ENCODE measurements at places on chromosomes 1 and 21. TPM values are rescaled to one million over a fixed set of nuclear protein-coding genes. Genes with fewer than 3 reads are reported as not detected.

TADA1 gene
- total RNA-seq = 25.8 TPM

CYP4Z1 gene
- total RNA-seq = 0.68 TPM

- no peaks in the 10 kb centered on the region for H3K36me3 ChIP-seq
- H3K4me1 ChIP-seq = peaks cover 17% of the 10 kb centered on the region
- H3K27me3 ChIP-seq = no peaks in the 10 kb centered on the region
- no peak for DNase-seq
- H3K4me3 ChIP-seq = no peak overlapping the region
Observed at GRCh38 chr1:234861761-234862160, 251.8 kb upstream of the IRF2BP2 start.

GRCh38 chr1:201310251-201310985 lies 27.1 kb downstream of the PKP1 start:
- no peak for DNase-seq
- no peak overlapping the region for H3K4me3 ChIP-seq
- H3K4me1 ChIP-seq = peaks cover 6% of the 10 kb centered on the region
- H3K36me3 ChIP-seq = no peaks in the 10 kb centered on the region

DNA sequence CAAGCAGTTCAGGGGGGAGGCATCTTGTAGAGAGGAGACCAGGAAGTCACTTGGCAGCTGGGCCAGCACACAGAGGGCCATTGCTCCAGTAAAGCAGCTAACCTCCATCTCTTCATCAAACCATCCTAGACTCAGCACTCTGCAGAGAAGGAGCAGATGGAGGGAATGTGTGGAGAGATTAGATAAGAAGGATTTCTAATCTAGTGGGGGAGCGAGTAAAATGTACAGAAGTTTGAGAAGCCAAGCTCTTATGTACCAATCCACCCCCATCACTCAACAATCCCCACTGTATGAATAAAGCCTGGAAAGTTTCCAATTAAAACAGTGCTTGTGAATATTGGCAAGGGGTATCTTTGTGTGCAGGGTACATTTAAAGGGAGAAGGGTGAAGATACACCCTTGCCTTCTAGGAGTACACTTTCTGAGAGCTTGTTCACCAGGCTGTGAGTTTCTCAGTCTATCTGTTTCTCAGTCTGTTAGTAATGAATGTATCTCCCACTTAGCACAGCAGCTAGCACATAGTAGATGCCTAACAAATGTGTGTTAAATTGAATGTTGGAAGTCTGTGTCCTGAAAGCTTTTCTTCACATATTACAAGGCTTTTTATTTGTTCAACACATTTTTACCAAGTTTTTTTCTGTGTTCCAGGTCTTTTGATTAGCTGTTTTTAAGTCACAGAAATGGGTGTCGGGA lies 142.7 kb upstream of the UBE2U start:
- no peaks in the 10 kb centered on the region for H3K36me3 ChIP-seq
- DNase-seq = no peak
- no peak overlapping the region for H3K4me3 ChIP-seq
- no peak overlapping the region for H3K27ac ChIP-seq
- H3K4me1 ChIP-seq = no peaks in the 10 kb centered on the region

DNA sequence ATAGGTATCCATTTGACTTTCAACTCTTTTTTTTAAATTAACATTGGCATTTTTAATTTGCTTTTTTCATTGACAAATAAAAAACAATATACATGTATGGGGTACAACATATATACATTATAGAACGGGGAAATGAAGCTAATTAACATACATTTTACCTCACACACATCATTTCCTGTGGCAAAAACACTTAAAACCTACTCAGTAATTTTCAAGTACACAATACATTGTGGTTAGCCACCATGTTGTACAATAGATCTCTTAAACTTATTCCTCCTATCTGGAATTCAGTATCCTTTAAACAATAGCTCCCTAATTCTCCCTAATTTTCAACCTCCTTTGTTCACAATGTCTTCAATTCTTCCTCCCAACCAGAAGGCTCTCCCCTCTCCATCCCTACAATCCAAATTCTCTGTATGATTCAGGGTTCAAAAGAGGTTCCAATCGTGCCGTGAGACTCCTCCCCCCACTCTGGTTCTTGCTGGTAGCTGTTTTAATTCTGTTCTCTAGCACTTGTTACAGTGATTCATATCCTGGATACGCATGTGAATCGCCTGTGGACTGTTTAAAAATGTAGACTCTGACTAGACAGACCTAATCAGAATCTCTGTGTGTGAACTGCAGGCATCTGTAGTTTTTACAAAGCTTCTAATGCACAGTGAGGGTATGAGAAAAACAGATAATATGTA lies 87.6 kb upstream of the DUSP10 start:
- no peak overlapping the region for H3K27ac ChIP-seq
- DNase-seq = no peak
- no peaks in the 10 kb centered on the region for H3K36me3 ChIP-seq
- no peaks in the 10 kb centered on the region for H3K27me3 ChIP-seq

- H3K4me3 ChIP-seq = no peak overlapping the region
- H3K4me1 ChIP-seq = no peaks in the 10 kb centered on the region
- no peaks in the 10 kb centered on the region for H3K27me3 ChIP-seq
- no peaks in the 10 kb centered on the region for H3K36me3 ChIP-seq
- no peak overlapping the region for H3K27ac ChIP-seq
Observed at GRCh38 chr1:188218289-188218688, 1389.5 kb downstream of the PLA2G4A start.

GRCh38 chr1:29758781-29759499 lies 522.6 kb downstream of the PTPRU start:
- DNase-seq = no peak
- H3K36me3 ChIP-seq = no peaks in the 10 kb centered on the region
- H3K27me3 ChIP-seq = no peaks in the 10 kb centered on the region
- no peak overlapping the region for H3K27ac ChIP-seq
- no peaks in the 10 kb centered on the region for H3K4me1 ChIP-seq

DNA sequence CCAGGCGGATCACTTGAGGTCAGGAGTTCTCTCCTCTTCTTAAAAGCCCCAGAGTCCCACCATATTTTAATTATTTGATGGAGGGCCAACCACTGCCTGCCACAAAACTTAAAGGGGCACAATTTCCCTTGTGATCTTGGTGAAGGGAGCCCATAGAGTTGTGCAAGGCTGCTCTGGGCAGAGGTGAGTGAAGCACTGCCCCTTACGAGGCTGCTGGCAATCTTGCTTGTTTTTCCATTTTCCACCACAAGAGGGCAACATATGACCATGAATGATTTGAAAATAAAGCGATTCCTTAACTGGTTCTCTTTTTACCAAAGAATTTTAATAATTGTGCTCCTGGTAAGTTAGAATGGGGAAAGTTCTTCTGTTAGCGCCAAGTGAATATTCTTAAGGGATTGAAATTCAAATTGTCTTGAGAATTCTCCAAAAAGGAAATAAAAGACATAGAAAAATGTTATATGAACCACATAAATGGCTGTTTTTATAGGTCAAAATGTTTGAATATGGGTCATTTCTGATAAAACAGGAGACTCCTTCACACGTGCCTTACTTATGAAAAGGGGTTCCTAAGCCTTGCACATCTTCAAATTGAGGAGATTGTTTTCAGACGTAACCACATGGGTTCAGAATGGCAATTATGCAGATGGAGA lies 22.7 kb downstream of the PGM1 start:
- DNase-seq = peak; percentile 81
- no peak overlapping the region for H3K27ac ChIP-seq
- H3K36me3 ChIP-seq = no peaks in the 10 kb centered on the region
- H3K27me3 ChIP-seq = no peaks in the 10 kb centered on the region
- H3K4me1 ChIP-seq = peaks cover 3% of the 10 kb centered on the region
- H3K4me3 ChIP-seq = no peak overlapping the region

- H3K27ac ChIP-seq = no peak overlapping the region
- no peaks in the 10 kb centered on the region for H3K36me3 ChIP-seq
- no peak overlapping the region for H3K4me3 ChIP-seq
- H3K4me1 ChIP-seq = no peaks in the 10 kb centered on the region
Observed at GRCh38 chr1:172630868-172631267, 28.0 kb upstream of the FASLG start.

DNA sequence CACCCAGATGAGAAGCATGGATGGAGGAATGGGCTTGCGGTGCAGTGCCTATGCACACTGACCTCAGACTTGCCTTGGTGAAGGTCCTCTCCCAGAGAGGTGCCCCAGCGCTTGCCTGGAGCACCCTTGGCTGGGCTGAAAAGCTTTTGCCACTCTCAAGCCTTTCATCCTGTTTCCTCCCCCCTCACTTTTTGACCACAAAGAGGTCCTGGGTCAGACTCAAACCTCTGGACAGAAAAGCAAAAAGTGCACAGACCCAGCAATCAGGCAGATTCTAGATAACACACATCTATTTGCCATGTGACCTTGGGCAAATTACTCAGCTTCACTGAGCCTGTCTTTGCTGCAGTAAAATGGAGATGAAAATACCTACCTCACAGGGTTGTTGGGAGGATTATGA lies 7.3 kb downstream of the TMEM35B start:
- H3K4me1 ChIP-seq = peaks cover 33% of the 10 kb centered on the region
- no peaks in the 10 kb centered on the region for H3K27me3 ChIP-seq
- no peak overlapping the region for H3K4me3 ChIP-seq

KRTAP11-1 gene
- total RNA-seq = 2.8 TPM

GRCh38 chr1:224198572-224198971 lies 15.5 kb downstream of the DEGS1 start:
- H3K4me1 ChIP-seq = peaks cover under 1% of the 10 kb centered on the region
- no peak overlapping the region for H3K27ac ChIP-seq
- no peaks in the 10 kb centered on the region for H3K27me3 ChIP-seq
- no peak for DNase-seq

DNA sequence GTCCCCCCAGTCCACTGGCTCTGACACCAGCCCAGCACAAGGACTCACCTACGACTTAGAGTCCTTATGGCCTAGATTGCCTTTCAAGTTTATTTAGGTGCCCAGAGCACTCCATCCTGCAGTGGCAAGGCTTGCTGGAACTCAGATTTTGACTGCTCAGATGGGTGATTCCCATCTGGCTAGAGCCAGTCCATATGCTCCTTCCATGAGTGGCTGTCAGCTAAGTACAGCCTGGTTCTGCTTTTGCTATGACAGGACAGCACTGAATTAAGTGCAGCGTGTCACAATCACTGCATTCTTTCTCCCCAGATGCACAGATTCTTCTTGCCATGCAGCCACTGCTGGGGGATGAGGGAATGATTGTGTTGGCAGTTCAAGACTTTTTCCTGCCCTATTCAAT lies 43.8 kb downstream of the GPR52 start:
- H3K4me1 ChIP-seq = no peaks in the 10 kb centered on the region
- H3K4me3 ChIP-seq = no peak overlapping the region
- H3K27me3 ChIP-seq = no peaks in the 10 kb centered on the region
- DNase-seq = no peak
- no peaks in the 10 kb centered on the region for H3K36me3 ChIP-seq

PIGR gene
- total RNA-seq = not detected

NPPA gene
- total RNA-seq = not detected
